Hindlimb muscle (tissue), 1 donor: ENCODE measurements at places on chromosomes 11 and 22. TPM values are rescaled to one million over a fixed set of nuclear protein-coding genes. Genes with fewer than 3 reads are reported as not detected.

DNA sequence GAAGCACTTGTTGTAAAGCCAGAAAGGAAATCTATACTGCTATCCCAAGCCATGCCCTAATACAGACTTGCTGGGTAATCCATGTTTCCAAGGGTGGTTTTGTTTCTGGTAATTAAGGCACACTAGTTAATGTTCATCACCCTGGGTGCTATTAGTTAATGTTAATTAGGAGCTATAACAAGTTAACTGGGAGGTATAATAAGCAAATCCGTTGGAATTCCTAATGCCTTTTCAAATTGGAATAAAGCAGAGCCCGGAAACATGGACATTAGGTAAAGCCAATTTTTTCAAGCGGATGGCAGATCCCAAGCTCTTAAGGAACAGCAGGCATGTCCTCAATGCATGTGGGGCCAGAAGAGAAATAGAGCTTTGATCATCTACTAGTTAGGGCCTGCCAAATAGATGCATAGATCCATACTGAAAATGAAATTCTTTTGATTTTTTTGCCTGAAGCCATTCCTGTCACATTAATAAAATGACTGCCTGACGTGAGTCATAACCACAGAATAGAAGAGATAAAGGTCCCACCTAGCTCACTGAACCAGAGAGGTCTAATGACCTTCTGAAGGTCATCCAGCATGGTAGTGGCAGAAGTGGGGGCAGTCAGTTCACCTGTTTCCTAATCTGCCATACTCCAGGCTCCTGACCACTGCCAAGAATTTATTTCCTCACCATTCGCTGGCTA is 28.5 kb upstream of the CCDC34 start:
- DNase-seq = no peak

- no peak for DNase-seq
Observed at GRCh38 chr22:23137905-23138561, 3.8 kb downstream of the RSPH14 start.

- DNase-seq = no peak
Observed at GRCh38 chr22:32628628-32629572, 154.3 kb downstream of the FBXO7 start.

Gene SLC25A18
- polyA plus RNA-seq = 0.71 TPM

Gene SEPTIN5
- 130 TPM for polyA plus RNA-seq
